Hematopoietic multipotent progenitor cell treated with erythropoietin and hydrocortisone succinate and interleukin-3 and kit ligand, for 15 days (in vitro differentiated cells): ENCODE measurements at places on chromosomes 6 and 20.

- DNase-seq, result no peak
These were observed 36.2 kb downstream of the ZBTB9 start for GRCh38 chr6:33490621-33491020.

- DNase-seq, result no peak
These were observed 43.4 kb downstream of the PLAGL1 start for GRCh38 chr6:143964674-143965081.

- no peak for DNase-seq
These were observed 5.2 kb downstream of the PRSS35 start for GRCh38 chr6:83517500-83517899.

DNA sequence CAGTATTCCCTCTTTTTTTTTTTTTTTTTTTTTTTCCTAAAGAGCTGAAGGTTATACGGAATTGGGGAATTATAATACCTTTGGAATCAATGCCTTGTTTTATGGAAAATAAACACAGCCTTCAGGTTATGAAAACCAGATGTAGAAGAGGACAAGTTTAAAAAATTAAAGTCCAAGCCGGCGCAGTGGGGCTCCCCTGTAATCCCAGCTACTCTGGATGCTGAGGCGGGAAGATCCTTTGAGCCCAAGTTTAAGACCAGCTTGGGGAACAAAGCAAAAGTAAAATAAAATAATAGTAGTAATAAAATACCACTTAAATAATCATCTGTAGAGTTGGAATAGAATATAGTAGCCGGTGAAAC lies 57.3 kb downstream of the TRIM38 start:
- DNase-seq, result no peak

- DNase-seq, result no peak
These were observed 246.4 kb downstream of the CDH26 start for GRCh38 chr20:60204601-60205000.

- DNase-seq, result no peak
These were observed 13.1 kb downstream of the ZNF341 start for GRCh38 chr20:33744773-33745385.

DNA sequence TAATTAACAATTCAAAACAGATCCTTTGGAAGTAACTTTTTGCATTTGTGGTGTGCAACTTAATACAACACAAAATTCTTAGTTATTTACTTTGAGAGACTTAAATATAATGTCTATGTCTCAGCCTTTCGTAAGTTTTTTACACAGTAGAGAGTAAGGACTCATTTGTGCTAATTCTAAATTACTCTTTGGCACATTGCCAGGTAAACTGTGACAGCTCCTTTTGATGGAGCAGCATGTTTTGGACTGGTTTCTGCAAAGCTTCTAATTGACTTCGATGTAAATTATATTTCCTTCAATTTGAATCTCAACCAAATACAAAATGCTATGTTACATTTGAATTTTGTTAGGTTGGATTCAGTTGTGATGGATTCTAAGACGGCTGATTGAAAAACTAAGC lies 450.7 kb upstream of the OPRM1 start:
- no peak for DNase-seq

GRCh38 chr6:100347901-100348550 lies 116.7 kb downstream of the SIM1 start:
- DNase-seq, result no peak

DNA sequence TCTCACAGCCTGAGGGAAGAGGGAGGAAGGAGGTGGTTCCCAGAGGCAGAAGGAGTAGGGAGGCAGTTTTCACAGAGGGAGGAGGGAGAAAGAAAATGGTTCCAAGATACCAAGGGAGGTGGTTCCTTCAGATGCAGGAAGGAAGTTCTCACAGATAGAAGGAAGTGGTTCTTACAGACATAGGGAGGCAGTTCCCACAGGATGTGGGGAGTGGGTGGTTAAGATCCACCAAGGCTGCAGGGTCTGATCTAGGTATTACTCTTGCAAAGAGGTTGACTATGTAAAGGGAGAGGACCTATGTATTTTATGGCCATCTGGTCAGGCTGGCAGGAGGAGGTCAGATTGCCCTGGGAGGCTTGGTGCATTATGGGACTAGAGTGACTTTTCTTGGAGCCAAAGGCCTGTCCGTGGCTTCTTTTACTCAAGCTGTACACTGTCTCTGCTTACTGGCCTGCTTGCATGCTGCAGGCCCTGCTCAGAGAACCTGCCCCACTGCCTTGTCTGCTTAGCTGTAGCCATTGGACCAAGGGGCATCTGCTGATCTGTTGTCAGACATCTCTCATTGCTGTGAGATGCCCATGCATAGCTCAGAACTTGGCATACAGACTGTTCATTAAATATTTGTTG lies 283.7 kb downstream of the DHX35 start:
- no peak for DNase-seq

DNA sequence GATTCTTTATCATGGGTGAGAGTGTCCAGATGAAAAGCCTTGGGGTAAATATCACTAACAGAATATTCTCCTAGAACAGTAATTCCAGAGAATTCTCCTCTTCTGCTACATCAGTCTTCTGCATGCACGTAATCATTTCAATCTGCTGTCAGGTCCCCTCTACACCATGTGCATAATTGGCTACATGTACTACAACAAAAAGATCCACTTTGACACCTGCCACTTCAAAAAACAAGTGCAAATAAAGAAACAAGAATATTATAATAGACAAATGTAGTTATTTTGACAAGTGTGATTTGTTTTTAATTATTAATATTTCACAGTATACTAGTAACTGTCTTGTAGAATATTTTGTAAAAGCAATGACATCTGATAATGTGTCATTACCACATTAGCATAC lies 154.2 kb downstream of the SAMD5 start:
- no peak for DNase-seq

DNA sequence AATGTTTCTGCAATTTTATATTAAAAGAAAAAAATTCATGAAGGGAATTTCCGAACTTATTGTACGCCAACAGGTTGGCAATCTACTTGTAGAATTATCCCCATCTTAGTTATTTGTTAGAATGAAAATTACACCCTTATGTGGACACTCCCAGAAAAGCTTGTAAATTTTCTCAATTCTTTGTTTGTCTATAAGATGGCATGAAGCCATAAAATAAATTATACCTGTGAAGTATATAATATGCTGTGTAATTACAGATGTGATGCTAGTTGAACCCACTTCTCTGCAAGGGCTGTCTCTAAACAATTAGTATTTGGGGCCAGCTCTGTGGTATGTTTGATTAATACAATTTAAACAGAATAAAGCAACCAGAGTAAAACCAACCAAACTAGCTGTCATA lies 52.1 kb upstream of the DSP start:
- no peak for DNase-seq

DNA sequence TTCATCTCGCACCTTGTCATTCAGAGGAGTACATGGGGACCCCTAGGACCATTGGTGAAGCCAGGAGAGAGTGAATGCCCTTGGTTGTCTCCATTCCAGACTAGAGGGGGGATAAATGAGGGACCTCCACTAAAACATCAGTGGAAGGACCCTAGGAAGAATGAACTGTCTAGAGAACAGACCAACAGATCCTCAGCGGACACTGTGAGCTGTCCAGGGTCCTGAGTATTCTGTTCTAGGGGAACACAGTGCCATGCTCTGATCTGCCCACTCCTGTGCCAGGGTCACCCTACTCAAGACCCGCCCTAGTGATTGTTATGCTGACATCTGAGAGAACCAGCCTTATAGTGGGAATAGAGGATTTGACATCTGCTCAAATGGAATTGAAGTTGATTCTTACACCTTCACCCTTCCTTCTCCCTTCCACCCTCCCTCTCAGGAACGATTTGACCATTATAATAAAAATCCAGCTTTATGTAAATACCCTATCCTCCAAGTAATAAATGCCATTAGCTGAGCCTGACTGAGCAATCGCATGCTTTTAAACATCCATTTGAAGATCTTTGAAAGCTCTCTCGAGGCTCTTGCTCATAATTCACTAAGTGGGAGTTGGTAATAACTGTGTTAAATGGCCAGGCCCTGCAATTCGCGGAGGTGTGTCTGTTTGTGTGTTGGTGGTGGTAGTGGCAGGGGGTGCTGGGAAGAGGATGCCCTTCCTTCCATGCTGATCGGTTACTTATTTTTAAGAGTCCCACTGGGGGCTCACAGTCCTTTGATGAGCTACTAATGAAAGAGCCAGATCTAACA lies 43.6 kb upstream of the SLC32A1 start:
- DNase-seq, result no peak

- DNase-seq, result no peak
These were observed 45.1 kb upstream of the TBX18 start for GRCh38 chr6:84809455-84809854.

GRCh38 chr6:3422435-3423070 lies 34.3 kb downstream of the SLC22A23 start:
- DNase-seq, result no peak

DNA sequence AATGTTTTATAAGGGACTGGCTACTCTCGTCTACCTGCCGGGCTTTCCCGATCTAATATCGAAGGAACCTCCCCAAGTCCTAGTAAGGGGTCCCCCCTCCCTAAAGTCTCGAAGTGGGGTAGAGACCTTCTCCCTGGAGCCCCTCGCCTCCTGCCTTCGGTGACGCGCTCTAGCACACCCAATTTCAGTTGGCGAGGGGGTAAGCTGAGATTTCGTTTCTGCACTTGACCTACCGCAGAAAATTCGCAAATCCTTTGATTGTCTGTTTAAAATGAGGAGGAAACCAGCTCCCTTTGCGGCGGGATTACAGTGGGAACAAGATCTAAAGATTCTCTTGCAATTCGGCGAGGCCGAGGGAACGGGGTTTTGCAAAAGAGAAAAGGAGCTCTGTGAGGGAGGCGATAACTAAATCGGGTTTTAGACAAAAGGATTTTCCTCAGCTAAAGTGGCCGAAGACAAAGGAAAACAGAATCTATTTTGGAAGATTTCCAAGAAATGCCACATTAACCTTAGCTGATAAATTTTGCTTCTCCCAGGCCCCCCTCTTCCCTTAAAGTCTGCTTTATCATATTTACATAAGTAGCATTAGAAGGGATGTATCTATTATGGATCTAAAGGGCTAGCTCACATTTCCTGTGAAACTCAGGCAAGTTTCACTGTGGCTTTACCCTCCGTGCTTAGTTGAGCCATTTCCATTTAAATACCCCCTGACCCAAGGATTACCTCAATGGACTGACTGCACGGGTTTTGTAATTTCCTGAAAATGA lies 8.4 kb downstream of the SIM1 start:
- DNase-seq, result no peak

- no peak for DNase-seq
These were observed 6.2 kb downstream of the PXT1 start for GRCh38 chr6:36436466-36436865.

GRCh38 chr20:13173201-13173600 lies 47.9 kb upstream of the ISM1 start:
- DNase-seq, result no peak

GRCh38 chr20:43539975-43540672 lies 18.7 kb upstream of the SGK2 start:
- no peak for DNase-seq

- DNase-seq, result no peak
These were observed 157.9 kb downstream of the FOXC1 start for GRCh38 chr6:1767481-1768246.

- DNase-seq, result no peak
These were observed 148.7 kb upstream of the NEDD9 start for GRCh38 chr6:11380969-11381744.

DNA sequence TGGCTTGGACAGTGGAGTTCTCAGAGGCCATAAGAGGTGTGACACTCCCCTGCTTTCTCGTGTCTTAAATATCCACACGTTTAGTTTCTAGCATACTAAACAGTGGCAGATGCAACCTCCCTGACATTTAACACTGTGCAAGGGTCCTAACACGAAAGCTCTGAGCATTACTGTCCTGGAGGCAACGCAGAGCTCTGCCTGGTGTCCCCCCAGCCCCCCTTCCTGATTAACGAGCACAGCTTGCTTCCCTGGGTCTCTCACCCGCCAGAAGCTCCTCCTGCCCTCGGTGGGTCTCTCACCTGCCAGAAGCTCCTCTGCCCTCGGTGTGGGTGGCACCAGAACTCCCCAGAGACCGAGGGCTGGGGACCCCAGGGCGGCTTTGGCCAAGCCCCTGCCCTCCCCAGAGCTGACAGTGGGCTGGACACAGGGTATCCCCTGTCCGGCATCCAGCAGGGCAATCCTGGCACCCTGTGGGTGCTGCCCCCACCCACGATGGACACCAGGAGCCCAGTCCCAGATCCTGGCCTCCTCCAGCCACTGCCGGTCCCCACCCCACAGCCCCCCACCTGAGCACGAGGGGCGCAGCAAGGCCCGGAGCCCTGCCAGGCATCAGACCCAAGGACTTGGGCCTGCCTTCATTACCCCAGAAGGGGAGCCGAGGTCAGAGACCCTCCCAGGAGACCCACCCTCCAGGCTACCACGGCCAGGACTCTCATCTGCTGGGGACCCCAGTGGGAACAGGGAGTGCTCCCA lies 12.4 kb upstream of the KCNQ2 start:
- DNase-seq, result no peak

- DNase-seq, result no peak
These were observed at the start of gene GPX5 for GRCh38 chr6:28525496-28526039. Gene GPX5 (plus strand): TSS chr6:28525881. CDS start chr6:28526014, 133 bp downstream.

GRCh38 chr20:63652192-63652980 lies 838 bp downstream of the STMN3 start:
- DNase-seq, result no peak

GRCh38 chr20:10423735-10424134 lies 10.3 kb downstream of the MKKS start:
- DNase-seq, result no peak

- DNase-seq, result no peak
These were observed 27.9 kb downstream of the PLCG1 start for GRCh38 chr20:41165001-41165882.

DNA sequence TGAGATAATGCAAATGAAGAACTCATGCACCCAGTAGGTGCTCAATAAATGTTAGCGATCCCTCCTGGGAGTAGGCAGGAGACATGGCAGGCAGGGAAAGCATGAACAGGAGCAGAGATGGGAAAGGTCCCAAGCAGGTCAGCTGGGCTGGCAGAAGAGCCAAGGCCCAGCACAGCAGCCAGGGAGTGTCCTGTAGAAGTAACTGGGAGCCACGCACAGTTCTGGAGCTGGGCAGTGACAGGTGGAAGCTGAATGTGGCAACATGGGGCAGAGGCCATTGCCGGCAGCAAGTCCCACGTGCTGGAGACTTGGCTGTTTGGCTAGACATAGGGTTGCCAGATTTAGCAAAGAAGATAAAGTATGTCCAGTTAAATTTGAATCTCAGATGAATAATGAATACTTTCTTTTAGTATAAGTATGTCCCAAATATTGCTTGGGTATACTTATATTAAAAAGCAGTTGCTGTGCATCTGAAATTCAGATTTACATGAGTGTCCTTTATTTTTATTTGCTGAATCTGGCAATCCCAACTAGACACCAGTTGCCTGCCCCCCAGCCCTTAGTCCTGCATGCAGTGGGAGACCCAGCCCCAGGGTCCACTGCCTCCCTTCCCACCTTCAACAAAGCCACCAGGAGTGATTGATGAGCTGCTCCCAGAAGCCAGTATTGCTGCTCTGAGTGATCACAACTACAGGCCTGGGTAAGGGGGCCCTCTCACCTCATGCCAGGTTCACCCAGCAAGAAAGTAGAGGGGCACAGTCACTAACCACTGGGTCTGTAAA lies 3.7 kb upstream of the LPIN3 start:
- no peak for DNase-seq

DNA sequence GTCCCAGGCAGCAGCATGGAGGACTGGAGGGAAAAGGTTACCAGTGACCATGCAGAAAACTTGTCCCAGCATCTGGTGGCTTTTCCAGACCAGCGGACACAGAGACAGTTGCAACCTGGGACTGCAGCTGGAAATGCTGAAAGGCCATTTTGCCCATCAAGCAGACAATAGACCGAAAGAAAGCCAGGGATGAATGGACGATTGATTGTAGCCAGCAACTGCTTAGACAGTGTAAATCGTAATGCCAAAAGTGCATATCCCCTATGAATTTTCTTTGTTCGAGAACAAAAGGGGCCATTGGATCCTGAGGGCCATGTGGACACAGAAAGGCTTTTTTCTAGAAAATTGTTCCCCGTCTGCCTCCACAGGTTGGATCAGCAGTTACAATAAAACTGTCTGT lies 115.7 kb downstream of the MBOAT1 start:
- DNase-seq, result no peak
